ENCODE measurements at places on chromosomes 4 and X. TPM values are rescaled to one million over a fixed set of nuclear protein-coding genes. Genes with fewer than 3 reads are reported as not detected.

The SYNPO2 gene
- total RNA-seq, result 0.72 TPM

The SPATA4 gene
- total RNA-seq, result not detected

The NEUROG2 gene
- not detected for total RNA-seq

The TRIML2 gene
- total RNA-seq, result not detected

The RBM47 gene
- 0.91 TPM for total RNA-seq

The RNF128 gene
- total RNA-seq, result not detected

The ADGRG4 gene
- not detected for total RNA-seq

The SYN1 gene
- 0.52 TPM for total RNA-seq

The GPRASP3 gene
- total RNA-seq, result 3.4 TPM

The BTK gene
- total RNA-seq, result 10.0 TPM

The PDGFRA gene
- total RNA-seq, result not detected

DNA sequence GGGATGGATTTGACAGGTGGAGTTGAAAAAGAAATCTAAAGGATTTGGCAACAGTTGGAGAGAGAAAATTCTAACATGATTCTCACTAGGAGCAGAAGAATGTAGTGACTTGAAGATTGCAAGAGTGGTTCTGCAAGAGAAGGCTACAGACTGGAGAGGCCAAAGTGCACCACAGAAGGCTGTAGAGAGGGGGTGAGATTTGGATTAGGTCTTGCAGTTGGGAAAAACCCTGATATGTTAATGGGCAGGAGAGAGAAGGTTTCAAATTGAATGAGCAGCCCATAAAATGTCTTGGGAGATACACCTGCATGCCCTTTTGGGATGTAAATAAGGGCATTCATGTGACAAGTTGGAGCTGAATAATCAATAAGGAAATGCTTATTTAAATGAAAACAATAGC lies 14.7 kb upstream of the VEGFD start:
- DNase-seq, result no peak

DNA sequence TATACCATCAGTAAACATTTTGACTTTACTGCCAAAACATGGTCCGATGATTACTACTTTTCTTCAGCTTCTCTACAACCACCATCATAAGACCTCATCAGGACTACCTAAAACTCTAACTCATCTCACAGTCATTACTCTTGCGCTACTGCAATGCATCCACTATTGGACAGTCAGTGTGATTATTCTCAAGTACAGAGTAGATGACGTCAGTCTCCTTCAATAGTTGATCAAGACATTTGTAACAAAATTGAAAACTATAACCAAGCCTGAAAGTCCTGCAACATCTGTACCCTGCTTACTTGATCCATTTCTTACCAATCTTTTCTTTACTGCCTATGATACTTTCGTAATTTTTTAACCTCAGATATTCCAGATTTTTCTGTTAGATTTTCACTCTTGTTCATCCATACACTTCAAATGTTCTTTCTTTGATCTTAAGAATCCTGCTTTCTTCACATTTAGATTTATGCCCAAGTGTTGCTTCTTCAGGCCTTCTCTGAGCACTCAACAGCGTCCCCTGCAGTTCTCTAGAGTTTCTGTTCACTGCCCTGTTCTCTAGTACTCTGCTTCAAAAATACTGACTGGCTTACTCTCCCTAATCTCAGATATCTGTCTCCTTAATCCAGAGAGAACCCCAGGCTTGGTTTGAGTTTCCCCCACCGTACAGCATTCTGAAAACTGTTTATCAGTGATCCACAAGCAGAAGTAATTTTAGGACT lies 1517.6 kb downstream of the STIM2 start:
- DNase-seq, result no peak

- DNase-seq, result no peak
Measured at GRCh38 chr4:175823015-175823742, 11.1 kb upstream of the GPM6A start.

DNA sequence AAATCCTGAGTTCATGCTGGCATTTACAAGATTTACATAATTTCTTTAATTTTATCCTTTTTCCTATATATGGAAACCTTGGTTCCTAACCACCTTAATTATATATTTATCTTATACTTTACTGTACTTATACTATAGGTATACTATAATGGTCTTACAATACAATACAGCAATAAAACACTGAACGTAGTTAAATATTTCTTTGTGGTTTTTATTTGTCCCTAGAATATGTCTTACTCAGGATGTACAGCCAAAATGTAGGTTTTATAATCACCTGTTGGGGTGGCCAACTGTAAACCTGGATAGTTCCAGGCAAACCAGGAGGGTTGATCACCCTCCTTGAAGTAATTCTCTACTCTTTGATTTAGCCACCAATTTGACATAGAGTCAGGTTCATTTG lies 48.4 kb upstream of the KIT start:
- DNase-seq, result no peak

DNA sequence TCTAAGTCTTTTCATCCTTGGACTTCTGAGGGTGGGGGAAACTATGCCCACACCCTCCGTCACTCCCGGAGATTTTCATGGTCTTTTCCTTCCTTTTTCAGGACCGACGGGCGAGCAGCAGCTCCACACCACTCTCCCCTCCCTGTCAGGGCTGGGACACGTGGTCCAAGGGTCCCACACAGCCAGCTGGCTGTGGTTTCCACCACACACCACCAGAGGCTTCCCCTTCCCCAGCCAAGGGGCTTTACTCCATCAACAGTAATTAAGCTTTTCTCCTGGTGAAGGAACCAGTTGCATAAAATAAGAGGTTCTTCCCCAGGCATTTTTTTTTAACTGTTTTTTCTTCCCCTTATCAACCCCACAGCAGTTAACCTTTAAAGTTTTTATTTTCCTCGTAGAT lies 453.9 kb downstream of the GPAT3 start:
- no peak for DNase-seq

DNA sequence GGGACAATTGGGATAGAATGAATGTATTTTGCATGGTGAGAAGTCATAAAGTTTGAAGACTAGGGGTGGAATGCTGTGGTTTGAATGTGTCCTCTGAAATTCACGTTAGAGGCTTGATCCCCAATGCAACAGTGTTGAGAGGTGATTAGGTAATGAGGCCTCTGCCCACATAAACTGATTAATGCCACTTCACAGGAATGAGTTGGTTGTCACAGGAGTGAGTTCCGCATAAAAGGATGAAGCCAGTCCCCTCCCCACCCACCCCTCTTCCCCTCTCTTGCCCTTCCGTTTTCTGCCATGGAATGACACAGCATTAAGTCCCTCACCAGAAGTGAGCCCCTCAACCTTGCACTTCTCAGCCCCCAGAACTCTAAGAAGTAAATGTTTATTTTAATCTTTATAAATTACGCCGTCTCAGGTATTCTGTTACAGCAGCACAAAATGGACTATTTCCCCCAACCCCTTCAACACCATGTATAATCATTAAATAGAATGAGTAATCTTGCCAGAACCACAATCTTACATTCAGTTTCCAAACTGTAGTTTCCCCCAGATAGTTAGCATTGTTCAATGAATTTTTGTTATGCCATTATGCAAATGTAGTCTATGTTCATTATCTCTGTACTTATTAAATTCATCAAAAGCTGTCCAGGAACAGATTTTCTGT lies 5.5 kb upstream of the MMAA start:
- DNase-seq, result no peak

DNA sequence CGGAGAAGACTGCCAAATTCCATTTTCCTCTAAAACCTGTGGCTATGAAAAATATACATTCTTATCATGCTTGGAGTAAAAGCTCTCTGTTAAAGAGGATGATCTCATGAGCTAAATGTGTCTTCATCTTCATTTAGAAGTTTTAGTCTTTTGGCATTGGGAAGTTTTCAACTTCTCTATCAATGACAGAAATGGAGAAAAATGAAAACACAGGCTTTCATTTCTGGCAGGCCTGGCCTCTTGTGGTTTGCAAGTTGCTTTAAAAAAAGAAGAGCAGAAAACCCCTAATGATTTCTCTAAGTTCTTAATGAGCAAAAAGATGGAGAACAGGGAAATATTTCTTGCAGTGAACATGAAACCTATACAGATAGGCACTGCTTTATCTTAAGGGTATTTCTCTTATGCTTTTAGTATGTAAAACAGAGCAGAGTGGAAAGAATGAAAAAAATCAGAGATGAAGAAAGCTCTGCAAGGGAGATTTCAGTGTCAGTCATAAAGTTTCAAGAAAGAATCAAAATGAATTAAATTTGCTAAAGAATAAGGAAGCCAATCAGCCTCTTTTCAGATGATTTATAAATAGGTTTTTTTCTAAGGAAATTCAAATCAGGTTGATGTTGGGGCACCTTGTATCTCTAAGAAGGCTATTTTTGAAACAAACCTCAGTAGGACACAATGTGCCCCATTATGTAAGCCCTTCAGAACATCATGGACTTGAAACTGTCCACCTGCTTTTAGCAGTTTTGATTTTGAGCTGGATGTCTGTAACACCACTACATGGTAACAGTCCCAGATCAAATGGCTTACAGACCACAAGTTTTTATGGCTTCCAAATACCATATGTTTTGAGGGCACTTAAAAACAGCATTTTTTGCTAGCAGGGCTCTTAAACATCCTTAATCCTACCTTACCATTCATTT lies 225.0 kb downstream of the GRIA3 start:
- DNase-seq, result no peak

DNA sequence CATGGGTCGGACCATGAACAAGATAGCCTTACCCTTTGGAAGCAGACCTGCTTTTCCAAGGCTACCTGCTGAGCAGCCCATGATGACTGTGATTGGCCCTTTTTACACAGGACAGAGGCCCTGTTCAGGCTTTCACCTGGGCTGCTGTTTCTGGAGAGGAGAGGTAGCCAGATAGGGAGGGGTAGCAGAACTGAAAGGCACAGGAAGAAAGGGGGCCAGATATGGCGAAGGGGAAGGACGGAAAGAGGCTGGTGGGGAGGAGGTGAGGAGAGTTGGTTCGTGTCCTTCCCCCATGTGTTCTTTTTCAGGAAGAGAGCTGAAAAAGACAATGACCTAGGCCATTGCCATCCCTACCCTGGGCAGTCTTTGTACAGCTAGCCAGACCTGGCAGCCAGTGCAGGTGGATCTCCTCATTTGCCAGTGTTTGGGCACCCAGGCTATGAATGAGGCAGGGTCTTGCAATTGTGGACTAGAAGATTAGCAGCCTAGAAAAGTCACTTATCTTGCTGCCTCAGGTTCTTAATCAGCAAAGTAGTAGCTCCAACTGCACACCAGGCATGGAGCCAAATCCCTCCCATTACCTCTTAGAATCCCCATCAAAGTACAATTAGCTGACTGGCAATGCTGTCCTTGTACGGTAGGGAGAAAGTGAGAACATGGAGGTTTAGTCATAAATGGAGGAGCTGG lies 139.6 kb downstream of the AMMECR1 start:
- DNase-seq, result no peak

GRCh38 chr4:111937368-111937767 lies 207.9 kb upstream of the FAM241A start:
- no peak for DNase-seq

DNA sequence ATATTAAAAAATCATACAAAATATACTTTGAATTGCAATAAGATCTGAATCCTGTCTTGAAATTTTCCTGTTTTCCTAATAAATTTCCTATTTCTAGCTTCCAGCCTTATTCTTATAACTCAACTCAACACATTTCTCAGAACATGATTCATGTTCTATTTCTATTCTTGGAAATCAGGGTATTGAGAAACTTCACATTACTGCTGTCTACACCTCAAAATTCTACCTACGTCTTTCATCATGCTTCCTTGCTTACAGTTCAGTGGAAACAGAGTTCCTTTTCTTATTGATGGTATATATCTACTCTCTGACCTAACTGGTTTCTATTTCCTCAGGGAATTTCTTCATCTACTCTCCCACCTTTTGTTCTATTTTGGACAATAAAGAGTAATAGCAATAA lies 2139.0 kb downstream of the ARAP2 start:
- DNase-seq, result no peak

GRCh38 chr4:61309616-61310015 lies 109.5 kb downstream of the ADGRL3 start:
- DNase-seq, result no peak

GRCh38 chr4:6468376-6468775 lies 4.0 kb downstream of the PPP2R2C start:
- no peak for DNase-seq

DNA sequence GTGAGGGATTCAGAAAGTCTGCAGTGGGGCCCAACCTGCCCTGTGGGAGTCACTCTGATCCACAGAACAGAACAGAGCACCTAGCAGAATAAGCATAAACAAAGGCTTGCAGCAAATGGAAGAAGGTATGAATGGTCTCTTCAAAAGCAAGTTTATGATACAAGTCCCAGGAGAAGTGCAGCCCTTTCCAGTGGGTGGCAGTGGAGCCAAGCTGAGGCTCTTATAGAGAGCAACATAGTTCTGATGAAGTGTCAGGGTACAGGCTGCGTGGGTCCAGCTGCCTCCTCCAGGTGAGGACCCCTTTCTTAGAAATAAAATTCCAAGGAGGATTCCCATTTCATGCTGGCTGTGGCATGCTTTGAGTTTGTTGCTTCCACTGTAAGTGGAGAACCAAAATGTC lies 88.8 kb upstream of the PAK3 start:
- no peak for DNase-seq

- no peak for DNase-seq
Measured at GRCh38 chrX:152170621-152171020, 32.2 kb upstream of the MAGEA10 start.

DNA sequence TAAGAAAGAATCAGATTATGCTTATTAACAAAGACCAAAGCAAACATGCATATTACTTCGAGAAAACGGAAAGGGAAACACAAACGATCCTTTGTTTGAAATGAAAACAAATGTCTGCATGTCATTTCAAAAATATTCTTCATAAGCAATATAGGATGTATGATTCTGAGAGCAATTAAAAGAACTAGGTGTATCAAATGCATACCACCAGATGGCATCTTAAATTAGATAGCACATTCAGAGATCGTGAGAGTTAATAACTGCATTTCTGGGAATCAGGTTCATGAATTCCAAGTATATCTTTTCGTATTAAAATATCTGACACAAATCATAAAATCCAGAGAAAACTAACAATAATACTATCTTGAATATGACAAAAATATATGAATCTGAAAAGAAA lies 159.5 kb downstream of the PPP3CA start:
- no peak for DNase-seq

GRCh38 chr4:94363136-94363655 lies 20.6 kb upstream of the HPGDS start:
- no peak for DNase-seq

- DNase-seq, result no peak
Measured at GRCh38 chr4:6502147-6502546, 29.7 kb upstream of the PPP2R2C start.

All from T-helper 17 cell (primary cell).